Activated CD8-positive, alpha-beta memory T cell treated with anti-CD3 and anti-CD28 coated beads, Interleukin-2, amount 50 U/mL, for 48 hours (primary cell): ENCODE measurements at places on chromosomes 6 and 20.

DNA sequence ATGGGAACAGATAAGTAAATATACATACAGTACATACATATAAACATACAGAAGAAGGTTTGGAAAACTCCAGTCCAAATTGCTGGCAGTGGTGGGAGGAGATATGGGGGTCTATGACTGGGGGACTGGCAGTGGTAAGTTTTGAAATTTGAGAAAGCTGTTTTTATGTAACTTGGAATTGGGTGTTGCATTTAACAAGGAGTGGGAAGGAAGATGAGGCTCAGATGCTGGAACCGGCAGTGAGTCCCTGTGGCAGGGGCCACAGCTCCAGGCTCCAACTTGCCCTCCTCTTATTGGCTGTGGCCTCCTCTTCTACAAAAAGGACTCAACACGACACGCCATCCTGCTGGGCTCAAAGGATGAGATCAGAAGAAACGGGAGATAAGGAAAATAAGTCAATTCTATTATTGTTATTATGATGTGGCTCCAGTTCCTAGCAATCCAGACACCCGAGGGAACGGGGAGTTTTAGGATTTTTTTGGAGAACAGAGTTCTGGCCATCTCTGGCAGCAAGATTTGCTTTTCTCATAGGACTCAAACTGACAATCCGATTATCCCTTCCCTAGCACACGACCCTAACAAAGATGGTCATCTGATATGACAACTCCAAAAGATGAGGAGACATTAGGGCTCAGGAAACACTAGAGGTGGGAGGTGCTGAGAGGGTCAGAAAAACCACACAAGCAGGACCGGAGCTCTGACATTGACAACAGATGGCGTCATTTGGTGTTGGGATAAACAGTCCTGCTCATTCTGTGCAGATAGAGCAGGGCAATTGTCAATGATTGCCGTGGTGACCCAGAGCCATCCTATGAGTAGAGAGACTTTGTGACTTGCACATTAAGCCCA lies 6.0 kb upstream of the TGM2 start:
- no peak for DNase-seq

DNA sequence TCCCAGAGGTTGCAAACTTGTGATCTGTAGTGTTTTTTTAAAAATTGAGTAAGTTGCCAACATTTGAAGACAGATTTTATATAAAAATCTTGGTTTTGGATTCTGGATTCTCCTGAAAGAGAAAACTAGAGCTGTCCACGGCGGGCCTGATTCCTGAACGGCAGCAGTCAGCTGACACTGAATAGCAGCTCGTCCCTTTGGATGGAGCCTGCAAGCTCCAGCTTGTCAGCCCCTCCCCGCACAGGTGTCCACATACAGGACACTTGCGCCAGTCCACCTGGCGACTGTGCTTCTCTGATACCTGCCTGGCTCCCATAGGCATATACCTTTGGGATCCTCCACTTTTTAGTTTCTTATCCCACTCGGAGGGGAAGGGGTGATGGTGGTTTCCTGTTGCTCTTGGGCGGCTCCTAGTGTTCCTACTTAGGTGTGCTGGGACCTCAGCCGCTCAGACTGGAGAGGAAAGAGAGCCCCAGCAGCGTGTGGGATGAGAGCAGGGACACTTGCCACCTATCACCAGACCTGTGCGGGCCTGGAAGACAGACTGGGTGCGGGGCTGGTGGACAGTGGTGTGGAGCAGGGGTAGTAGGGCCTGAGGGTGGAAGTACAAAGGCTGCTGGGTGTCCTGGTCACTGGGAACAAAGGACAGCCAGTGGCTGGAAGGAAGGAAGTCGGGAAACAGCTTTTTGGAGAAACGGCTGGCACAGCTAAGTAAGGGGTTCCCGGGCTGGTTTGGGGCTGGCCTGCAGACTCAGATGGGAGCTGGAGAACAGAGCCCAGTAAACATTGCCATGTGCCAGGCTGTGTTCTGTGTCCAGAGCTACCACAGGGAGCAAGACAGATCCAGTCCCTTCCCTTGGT lies 18.3 kb downstream of the GHRH start:
- DNase-seq: no peak

GRCh38 chr6:56033401-56033800 lies 158.0 kb upstream of the BMP5 start:
- DNase-seq: no peak

DNA sequence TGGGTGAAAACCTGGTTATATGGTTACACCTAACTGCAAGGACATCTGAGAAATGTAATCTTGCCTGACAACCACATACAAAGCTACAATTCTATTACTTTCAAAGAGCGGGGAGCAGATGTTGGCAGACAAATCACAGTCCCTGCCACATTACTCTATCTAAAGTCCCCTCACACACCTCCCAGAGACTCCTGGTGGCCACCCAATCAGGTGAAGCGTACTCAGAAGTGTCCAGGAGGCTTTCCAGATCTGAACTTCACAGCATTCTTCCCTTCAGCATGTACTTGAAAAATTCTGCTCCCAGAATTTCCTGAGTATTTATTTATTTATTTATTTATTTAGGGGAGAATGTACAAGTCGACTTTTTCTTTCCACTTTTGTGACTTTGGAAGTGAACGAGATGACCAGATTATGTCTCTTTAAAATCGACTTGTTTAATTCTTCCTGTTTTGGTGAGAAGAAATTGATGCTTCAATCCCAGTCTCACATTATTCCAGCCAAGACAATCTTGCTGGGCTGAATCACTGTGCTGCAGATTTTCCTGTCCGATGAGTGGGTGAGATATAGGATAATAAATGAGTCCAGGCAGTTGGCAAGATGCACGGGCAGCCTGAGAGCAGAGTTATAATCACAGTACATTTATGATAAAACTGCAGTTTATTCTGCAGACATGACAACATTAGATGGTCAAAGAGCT lies 46.9 kb upstream of the POPDC3 start:
- DNase-seq: no peak

DNA sequence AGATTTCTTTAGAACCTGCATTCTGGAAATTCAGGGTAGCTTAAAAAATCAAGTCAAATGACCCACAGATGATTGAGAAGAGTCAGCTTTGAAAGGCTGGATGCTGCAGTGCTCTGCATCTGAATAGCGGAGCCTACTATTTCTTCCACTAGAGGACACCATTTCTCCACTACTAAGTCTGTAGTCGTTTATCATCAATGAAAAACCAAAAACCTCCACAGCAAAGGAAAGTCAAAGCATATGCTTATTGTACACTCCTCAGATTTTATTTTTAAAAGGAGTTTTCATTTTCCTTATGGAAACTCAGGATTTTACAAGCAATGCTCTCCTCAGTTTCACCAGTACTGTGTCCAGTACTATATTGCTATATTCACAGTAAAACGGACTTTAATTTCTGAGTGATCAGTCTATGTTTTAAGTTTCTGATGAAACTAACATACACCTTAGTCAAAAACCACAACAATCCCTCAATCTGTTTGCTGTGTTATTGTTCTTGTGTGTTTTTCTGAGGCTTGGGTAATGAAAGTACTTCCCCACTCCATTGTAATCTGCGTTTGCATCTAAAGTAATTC lies 50.5 kb upstream of the ENPP5 start:
- no peak for DNase-seq

- DNase-seq: no peak
Observed at GRCh38 chr6:149015535-149016525, 269.0 kb downstream of the UST start.

DNA sequence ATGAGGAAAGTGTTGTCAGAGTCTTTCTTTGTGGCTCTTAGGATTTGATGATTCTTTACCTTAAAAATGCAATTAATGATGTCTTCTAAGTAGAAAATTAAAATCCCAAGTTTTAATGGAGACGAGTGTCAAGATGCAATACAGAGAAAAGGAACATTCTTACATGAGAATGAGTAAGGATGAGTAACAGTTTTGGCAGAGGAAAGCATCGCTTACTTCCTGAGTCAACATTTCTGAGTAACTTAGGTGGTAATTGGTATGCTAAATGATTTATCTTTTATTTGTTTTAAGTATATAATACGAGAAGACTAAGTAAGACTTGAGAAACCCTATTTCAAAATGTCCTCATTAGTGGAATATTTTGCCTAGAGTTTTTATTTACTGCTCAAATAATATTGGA lies 101.3 kb downstream of the RTN4IP1 start:
- no peak for DNase-seq

GRCh38 chr6:100203400-100203799 lies 209.4 kb upstream of the MCHR2 start:
- no peak for DNase-seq

DNA sequence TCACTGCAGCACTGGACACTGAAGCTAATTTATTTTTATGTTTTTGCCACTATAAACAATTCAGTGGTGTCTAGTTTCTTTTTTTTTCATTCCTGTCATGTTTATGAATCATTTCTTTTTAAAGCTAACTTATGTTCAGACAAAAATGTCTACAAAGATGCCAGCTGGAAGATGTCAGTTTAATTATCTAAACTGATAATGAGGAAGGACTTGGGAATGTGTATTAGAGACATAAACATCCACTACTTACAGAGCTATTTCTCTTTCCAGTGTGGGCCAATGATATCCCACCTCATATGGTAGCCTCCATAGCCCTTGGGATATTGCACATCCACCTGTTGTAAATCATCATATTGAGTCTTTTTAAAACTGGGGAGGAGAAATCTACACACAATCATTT lies 132.1 kb upstream of the FAM184A start:
- no peak for DNase-seq

DNA sequence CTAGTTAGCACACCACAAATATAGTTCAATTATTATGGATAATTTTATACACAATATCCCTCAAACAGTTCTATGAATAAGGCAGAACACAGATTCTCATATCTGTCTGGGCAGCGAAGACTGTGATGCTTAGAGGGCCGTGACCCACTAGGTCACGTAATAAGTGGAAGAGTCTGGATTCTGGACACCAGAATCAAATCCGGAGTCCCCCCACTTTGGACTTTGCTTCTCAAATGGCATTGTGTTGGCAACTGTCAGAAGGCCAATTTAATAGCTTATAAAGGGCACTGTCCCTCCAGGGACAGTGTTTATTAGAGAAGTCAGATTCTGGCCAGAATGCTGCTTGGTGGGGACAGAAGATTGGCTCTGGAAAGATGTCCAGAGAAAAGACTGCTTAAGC lies 6.8 kb upstream of the CCDC167 start:
- DNase-seq: no peak

DNA sequence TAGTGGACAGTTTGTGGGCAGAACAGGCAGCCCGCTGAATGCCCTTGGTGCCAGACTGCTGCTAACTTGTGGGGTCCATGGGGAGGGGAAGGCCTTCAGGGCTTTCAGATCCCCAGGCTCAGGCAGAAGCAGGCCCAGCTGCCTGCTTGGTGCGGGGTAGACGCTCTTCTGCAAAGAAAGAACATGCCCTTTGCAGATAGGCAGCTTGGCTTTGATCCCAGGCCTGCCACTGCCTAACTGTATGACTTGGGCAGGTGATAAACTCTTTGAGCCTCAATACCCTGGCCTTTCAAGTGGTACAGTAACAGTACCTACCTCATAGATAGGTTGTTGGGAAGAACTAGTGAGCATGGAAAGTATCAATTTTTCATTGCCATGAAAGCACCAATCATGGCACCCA lies 28.4 kb downstream of the CHMP4B start:
- DNase-seq: no peak

DNA sequence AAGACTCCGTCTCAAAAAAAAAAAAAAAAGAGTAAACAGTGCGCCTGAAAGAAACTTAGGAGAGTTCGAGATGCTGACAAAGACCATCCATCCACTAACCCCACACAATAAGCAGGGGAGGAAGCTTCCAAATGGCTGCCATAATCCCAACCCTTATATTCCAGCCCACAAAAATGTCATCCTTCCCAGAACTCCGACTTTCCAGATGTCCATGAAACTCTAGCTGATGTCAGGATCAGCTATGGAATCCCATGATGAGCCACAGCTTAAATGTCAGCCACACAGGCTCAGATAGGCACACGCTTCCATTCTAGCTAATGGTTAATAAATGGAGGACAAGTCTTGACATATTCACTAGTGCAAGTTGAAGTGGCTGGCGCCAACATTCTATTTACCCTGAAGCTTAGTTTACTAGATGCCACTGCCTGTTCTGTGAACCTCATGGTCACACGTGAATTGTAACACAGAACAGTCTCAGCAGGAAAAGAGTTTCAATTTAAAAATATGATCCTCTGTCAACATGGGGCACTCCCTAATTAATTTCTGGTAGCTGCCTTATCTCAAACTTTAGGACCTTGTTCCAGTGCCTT lies 75.5 kb downstream of the FOXF2 start:
- no peak for DNase-seq

- DNase-seq: no peak
Observed at GRCh38 chr6:168826726-168827585, 386.0 kb downstream of the SMOC2 start.

DNA sequence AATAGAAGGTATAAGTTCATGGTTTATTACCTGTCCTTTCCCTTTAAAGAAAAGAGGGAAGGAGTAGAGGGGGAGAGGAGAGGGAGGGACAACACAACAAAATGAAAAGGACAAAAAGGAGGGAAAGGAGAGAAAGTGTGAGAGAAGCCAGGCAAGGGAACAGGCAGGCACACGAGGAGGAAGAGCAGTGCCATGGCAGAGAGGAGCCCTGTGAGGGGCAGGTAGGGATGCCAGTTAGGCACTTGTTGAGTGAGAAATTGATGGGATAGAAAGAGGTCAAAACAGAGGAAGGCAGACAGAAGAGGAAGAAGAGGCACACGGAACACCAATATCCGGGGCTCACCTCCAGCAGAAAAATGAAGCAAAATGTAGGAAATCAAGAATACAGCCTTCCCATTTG lies 42.5 kb downstream of the TNFAIP3 start:
- no peak for DNase-seq

GRCh38 chr6:41518118-41518517 lies 28.1 kb upstream of the FOXP4 start:
- DNase-seq: no peak

DNA sequence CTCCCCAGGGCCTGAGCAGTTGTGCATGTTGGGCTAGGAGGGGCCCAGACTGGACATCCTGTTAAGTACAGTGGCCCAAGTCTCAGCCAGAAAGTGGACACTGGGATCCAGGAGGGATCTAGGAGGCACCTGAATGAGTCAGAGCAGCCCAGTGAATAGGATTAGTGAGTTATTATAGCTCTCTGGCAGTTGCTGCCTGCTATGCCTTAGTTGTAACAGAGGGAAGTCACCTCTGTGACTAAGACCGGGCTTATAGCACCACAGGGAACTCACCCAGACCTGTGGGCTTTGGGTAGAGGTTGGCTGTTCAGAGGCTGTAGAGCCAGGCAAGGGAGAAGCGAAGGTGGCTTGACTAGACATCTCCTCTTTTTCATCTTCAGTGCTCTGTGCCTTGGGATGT lies 39.0 kb upstream of the AAR2 start:
- no peak for DNase-seq

DNA sequence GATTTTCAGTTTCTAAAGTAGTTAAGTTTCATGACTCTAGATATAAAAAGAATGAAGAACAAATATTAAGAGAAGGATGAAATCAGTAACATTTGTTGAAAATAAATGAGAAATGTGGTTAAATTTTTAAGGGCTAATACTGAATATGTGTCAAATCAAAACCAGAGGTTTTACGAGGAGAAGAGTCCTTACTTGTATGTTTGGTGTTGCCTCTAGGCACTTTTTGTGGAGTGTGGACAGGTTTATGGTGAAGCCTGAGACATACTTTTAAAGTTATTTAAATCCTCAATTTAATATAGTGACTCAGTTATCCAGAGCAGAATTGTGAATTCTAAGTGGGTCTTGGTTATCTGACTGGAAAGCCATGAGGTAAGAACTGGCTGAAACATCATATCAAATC lies 68.7 kb downstream of the COL19A1 start:
- no peak for DNase-seq
